Activated CD4-positive, alpha-beta T cell treated with anti-CD3 and anti-CD28 coated beads, Interleukin-2, Interleukin-6, amounts not matched to agents 100 ng/mL and 50 ng/mL, durations not matched to agents 16 hours and 8 hours (primary cell): ENCODE measurements at places on chromosomes 7 and 10.

DNA sequence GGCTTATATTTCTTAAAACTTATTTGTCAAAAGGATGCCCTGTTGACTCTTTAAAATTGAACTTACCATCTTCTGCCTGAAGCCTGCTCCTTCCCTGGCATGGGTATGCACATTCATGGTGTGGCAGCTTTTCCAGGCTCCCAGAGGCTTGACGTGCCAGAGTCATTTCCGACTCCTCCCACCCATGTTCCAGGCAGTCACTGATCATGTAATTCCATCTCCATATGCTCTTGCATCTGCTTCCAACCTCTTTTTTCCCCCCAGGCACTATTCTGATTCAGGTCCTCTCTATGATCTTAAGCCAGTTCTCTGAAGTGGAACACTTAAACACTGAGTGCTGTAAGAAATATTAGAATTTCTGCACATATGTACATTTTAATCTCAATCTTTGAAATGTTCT, 82.2 kb downstream of the CFAP58 start:
- no peak for DNase-seq

GRCh38 chr10:64996886-64997285, 1475.7 kb downstream of the REEP3 start:
- no peak for DNase-seq

- no peak for DNase-seq
Observed at GRCh38 chr7:55514546-55515265, 57.6 kb downstream of the VOPP1 start.

DNA sequence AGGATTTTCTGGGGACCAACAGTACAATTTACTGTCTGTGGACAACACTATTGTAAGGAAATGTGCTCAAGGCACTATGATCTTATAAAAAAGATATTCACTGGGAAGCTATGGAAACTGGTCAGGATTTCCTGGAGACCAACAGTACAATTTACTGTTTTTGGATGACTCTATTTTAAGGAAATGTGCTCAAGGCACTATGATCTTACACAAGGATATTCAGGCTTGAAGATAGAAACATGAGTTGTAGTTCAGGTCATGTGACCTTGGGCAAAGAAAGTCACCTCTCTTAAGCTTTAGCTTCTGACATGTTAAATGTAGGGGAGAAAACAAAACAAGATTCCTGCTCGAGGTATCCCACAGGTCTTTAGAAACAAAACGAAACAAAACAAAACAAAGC, 1.7 kb upstream of the ITPRID1 start:
- DNase-seq = no peak
